ENCODE measurements at places on chromosomes 4 and X. TPM values are rescaled to one million over a fixed set of nuclear protein-coding genes. Genes with fewer than 3 reads are reported as not detected.

GRCh38 chr4:45944000-45944399 is 179.9 kb downstream of the GABRG1 start:
- no peak for DNase-seq

DNA sequence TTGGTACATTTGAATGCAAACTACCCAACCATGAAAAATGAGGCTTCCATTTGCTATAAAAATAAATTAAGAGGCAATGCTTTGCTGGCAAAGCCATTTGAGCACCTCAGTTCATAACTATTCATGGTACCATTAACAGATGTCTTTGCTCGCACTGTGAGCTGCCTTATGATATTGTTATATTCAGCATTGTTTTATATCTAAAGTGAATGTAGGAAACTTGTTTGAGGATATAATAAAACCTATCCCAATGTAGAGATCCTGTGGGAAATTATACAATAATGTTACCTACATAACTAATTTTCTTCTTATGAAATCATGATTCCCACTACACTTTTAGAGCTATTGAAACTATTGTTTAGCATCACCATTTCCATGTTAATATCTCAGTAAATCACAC is 125.2 kb upstream of the TRAM1L1 start:
- DNase-seq = no peak

The ASB5 gene
- 0.26 TPM for polyA plus RNA-seq

The HAND2 gene
- polyA plus RNA-seq = not detected

DNA sequence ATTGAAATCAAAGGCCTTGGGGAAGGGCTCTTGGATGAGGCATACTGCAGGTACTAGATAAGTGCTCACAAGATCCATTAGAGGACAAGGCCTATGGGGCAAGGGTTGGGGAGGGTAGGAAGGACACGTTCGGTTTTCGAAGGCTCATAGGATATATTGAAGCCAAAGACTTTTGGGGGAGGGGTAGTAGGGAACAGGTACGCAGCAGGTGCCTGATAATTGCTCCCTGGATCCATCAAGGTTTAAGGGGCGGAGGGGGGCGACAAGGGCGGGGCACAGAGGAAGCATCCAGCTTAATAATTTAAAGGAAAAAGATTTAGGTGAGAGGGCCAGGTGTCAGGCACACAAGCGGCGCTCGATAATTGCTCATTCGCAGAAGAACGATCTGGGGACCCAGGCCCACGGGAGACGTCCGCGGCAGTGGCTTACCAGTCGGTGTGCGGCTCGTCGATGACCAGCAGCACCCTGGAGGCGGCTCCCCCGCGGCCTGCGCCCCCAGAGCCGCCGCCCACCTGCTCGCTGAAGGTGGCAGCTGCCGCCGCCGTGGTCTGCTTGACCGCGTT is 653 bp downstream of the SYN1 start:
- no peak for DNase-seq

The LANCL3 gene
- polyA plus RNA-seq = 0.10 TPM

The C4orf46 gene
- polyA plus RNA-seq = 17.8 TPM

DNA sequence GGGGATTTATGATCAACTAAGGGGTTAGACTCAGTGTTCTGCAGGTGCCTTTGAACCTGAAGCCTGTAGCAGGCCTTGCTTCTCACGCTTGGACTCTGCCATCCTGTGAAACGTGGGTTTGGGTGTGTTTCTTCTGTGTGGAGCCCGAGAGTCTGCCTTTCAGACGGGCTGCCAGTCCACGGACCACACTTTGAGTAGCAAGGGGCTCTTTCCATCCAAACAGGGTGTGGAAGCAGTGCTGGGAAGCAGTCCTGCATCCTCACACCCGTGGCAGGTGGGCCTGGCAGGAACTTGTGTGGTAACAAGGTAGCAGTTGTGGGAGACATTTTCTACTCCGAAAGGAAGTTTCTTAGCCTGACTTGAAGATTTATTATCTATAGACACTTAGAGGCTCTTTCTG is 22.7 kb downstream of the RGS12 start:
- DNase-seq = no peak

DNA sequence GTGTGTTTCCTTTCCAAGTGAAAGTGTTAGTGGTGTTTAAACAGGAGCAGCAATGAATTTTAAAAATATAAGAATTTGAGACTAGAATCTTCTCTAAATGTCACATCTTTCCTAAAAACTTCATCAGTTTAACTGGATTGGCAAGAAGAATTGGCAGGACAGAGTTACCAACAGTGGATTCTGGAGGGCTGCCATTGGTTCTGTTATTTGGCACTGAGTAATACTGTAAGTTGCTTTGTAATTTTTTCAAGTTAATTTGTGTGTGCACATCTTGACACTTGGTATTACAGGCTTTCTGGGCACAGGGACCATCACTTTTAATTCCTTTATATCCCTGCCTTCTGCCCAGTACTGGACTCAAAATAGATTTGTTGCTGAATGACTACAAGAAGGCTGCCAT is 4.5 kb upstream of the GPRIN3 start:
- no peak for DNase-seq

Measured in renal pelvis (tissue), 12 donors.